Smooth muscle cell of the brain vasculature (primary cell): ENCODE measurements at places on chromosomes 7 and 10.

DNA sequence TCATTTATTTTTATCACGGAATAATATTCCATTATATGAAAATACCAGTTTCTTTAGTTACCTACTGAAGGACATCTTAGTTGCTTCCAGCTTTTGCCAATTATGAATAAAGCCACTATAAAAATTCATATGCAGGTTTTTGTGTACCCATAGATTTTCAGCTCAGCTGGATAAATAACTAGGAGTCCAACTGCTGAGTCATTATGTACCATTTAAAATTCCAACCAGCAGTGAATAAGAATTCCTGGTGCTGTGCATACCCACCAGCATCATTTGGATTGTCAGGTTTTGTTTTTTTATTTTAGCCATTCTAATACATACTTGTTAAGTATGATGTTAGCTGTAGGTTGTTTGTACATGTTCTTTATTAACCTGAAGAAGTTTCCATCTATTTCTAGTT is 14.5 kb downstream of the FAM24B start:
- no peak for DNase-seq

- no peak for DNase-seq
Observed at GRCh38 chr7:7293092-7293491, 110.7 kb downstream of the C1GALT1 start.

DNA sequence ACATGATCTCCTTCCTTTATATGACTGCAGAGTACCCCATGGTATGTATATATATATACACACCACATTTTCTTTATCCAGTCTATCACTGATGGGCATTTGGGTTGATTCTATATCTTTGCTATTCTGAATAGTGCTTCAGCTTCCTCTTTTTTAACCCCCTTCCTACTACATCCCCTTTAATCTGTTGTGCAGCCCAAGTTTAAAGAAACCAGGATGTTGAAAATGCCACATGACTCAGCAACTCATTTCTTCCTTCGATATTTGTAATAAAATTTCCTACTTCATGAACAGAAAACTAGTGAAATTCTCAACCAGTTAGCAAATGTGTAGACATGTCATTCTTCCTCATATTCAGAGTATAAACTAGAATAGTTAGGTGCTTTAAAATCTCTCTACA is 1245.7 kb upstream of the SORCS1 start:
- no peak for DNase-seq

GRCh38 chr10:100748231-100749058 is 3.1 kb downstream of the PAX2 start:
- no peak for DNase-seq

- no peak for DNase-seq
Observed at GRCh38 chr7:46580766-46581165, 659.7 kb upstream of the IGFBP3 start.

DNA sequence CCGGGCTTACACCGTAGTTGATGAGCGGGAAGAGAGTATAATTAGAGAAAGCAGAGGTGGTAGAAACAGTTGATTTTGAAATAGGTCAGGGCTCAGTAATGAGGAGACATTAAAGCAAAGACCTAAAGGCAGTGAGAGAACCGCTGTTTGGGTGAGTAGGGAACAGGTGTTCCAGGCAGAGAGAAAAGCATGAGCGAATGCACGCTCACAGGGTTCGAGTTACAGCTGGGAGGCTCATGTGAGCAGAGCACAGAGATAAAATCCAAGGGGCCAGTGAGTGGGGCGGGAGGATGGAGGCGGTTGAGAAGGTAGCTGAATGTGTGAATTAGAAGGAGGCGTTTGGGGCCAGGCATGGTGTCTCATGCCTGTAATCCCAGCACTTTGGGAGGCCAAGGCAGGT is 39.9 kb downstream of the APBB1IP start:
- DNase-seq = no peak

GRCh38 chr10:86798611-86799010 is 42.2 kb downstream of the BMPR1A start:
- no peak for DNase-seq

- no peak for DNase-seq
Observed at GRCh38 chr7:20220293-20220761, 3.1 kb upstream of the MACC1 start.

DNA sequence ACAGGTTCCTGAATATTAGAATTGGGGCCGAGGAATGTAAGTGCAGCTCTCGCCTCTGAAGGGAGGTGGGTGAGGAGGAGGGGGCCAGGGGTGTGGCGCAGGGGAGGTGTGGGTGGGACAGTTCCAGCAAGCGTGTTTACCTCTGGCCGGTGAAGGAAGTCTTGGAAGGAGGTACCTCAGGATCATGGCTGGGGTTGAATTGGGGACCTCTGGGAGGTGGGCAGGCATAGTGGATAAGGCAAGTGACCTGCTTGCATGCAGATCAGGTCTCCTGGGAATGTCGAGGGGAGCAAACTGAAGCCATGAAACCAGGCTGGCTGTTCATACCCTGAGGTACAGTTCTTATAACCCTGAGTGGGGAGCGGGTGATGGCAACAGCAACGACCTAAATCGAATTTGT is 2.0 kb downstream of the ZNF775 start:
- DNase-seq = no peak

- DNase-seq = no peak
Observed at GRCh38 chr7:36312064-36312914, 77.4 kb upstream of the ANLN start.

DNA sequence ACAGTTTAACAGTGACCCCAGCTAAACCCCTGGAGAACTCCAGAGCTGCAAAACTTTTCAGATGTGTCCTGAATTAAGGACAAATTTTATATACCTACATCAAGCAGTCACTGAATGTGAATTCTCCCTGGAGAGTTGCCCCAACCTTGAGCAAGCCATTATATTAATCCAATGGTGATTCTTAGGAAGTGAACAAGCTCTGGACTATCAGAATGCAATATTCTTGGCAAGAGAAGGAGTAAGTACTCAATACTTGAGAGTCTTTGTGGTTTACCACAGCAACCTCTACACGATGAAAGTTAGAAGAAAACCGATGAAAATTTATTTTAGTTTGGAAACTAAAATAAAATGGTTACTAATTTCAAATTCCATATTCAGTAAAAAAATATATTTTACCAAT is 19.3 kb upstream of the ZNF365 start:
- DNase-seq = no peak

- DNase-seq = no peak
Observed at GRCh38 chr10:77398986-77399755, 238.4 kb downstream of the KCNMA1 start.

DNA sequence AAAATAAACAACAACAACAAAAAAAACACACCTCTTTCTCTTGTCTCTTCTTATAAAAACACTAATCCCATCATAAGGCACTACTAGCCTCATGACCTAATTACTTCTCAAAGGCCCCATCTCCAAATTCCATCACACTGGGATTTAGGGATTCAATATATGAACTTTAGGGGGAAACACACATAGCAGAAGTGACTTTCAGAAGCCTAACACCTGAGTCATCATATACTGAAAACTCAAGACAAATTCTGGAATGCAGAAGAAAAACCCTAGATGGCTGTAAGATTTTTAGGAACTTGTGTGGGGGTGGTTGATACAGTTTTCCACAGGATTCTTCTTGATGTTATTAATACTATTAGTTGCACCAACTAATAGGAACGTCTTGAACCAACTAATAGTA is 33.7 kb upstream of the CSTF2T start:
- no peak for DNase-seq

GRCh38 chr7:7681191-7681935 is 37.0 kb downstream of the RPA3 start:
- peak; percentile 61 for DNase-seq

- DNase-seq = no peak
Observed at GRCh38 chr7:135169964-135170273, 588 bp downstream of the CYREN start.

GRCh38 chr10:35585903-35586535 is 19.1 kb upstream of the GJD4 start:
- DNase-seq = no peak

GRCh38 chr10:130022511-130023299 is 58.6 kb upstream of the EBF3 start:
- DNase-seq = no peak

GRCh38 chr10:117461766-117462423 is 80.7 kb upstream of the EMX2 start:
- DNase-seq = no peak

DNA sequence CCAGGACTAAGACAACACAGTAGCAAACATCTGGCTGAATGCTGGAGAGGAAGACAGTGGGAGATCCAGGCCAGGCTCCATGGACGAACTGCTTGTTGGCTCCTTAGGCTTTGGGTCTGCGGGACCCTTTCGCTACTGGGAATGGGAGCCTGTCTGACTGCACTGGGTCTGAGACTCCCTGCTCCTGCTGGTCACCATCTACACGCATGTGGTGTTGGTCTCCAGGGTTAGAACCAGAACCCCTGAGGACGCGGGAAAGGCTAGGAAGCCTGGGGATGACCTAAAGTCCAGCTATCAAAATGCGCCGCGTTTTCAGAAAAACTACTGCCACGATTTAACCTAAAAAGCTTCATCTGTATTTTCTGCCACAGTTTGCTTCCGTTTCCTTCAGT is 817 bp upstream of the DNAJB6 start:
- no peak for DNase-seq

DNA sequence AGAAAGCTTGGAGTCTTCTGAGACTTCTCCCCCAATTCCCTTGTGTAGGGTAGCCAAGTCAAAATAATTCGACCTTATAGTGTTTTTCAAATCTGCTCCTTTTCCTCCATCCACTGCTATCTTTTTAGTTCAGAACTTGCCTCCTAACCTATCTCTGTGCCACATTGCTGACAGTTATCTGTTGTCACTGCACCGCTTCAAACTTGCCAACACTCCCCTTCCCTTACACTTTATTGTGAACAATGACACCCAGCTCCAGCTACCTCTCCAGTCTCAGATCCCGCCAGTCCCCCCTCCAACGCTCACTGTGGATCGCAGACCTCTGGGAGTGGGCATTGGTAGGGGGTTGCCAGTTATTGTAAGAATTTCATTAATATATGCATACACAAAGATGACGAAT is 16.3 kb upstream of the HPS1 start:
- DNase-seq = no peak

DNA sequence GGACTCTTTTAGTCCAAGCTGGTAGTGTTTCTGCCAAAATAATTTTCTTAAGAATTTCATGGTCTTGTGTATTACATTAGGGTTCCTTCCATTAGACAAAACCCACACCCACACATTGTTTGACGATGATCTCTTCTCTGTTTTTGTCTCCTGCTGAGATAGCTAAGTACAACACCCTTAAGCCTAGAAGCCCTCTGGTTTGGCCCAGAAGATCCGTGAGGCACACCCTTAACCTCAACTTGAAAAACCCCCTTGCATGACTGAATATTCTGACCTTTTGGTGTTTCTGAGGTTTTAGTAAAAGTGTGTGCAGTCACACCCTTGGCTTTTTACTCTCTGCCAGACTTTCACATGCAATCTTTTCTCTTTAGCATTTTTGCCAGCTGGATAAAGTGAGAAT is 29.3 kb upstream of the ERCC6 start:
- DNase-seq = no peak

- no peak for DNase-seq
Observed at GRCh38 chr7:29605671-29606070, 42.0 kb downstream of the PRR15 start.

GRCh38 chr7:141158561-141158960 is 84.7 kb downstream of the TMEM178B start:
- peak; percentile 92 for DNase-seq

- no peak for DNase-seq
Observed at GRCh38 chr10:98516352-98516751, 69.6 kb upstream of the HPS1 start.

DNA sequence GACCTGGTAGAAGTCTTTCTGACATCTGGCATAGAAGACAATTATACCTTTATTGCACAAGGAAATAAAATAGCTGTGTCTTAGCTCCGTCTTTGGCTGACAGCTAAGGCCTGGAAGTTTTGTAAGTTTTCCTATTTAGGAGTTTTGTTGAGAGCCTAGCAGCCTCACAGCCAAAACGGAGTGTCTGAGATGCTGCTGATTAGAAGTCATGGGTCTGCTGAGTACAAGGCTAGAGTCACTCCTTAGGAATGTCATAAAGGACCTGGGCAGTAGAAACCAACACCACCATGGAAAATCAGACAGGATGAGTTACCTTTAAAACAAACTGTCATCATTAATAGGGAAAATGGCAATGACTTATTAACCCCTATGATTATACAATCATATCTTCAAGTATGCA is 442.5 kb downstream of the KCNMA1 start:
- DNase-seq = no peak

GRCh38 chr10:11881477-11882417 is 58.6 kb downstream of the PROSER2 start:
- no peak for DNase-seq

DNA sequence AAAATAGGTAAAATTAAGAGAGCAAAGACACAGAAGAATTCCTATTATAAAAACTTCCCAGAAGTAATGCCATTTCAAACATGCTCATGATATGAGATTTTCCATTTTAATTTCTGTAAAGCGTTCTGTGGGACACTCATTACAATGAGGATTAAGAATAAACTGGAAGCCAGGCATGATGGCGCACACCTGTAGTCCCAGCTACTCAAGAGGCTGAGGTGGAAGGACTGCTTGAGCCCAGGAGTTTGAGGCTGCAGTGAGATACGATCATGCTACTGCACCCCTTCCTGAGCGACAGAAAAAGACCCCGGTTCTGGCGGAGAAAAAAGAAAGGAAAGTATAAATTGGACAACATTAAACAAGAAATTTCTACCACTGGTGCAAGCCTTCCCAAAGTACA is 1.5 kb downstream of the DNA2 start:
- no peak for DNase-seq

DNA sequence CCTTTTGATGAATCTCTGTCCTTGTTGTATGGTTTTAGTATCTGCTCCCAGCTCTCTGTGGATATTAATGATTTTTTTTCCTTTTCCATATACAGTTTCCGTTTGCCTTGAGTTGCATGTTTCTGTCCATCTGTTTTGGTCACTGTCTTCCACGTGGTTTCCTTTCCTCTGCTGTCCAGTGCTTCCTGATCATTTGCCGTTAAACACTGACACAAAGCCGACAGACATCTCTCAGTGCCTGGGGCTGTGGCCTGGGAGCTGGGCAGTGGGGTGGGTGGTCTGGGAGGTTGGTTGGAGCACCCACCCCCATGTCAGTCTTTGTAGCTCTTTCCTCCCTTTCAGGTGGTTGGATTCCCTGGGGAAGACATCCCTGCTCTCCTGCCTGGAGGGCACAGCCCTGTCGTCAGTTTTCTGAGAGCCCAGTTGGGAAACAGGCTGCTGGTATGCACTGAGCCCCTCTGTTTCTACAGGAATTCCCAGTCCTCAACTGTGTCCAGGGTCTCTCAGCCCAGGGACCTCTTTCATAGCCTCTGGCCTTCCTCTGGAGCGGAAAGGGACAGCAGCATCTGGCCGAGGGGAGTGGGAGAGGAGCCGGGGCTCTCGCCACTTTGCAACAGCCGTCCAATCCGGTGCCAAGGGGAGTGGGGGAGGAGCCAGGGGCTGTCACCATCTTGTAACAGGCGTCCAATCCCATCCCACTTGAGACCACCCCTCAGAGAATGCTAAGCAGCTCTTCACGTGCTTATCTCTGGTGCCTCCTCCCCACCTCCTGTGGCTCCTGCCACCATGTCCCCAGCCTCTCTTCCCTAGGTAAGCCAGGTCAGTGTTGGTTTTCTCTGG is 26.7 kb upstream of the MKI67 start:
- DNase-seq = no peak

- no peak for DNase-seq
Observed at GRCh38 chr10:35140126-35140525, 13.5 kb downstream of the CREM start.
